Stimulated activated CD8-positive, alpha-beta memory T cell treated with anti-CD3 and anti-CD28 coated beads, Interleukin-12 subunit alpha, Interleukin-12 subunit beta, amount 100 ng/mL, for 1 hour (primary cell): ENCODE measurements at places on chromosomes 4 and X.

- no peak for DNase-seq
These were observed 3.2 kb downstream of the KDR start for GRCh38 chr4:55122235-55122634.

- no peak for DNase-seq
These were observed 32.8 kb downstream of the REPS2 start for GRCh38 chrX:16979226-16979625.

- no peak for DNase-seq
These were observed 63.7 kb downstream of the STK32B start for GRCh38 chr4:5114950-5115349.

DNA sequence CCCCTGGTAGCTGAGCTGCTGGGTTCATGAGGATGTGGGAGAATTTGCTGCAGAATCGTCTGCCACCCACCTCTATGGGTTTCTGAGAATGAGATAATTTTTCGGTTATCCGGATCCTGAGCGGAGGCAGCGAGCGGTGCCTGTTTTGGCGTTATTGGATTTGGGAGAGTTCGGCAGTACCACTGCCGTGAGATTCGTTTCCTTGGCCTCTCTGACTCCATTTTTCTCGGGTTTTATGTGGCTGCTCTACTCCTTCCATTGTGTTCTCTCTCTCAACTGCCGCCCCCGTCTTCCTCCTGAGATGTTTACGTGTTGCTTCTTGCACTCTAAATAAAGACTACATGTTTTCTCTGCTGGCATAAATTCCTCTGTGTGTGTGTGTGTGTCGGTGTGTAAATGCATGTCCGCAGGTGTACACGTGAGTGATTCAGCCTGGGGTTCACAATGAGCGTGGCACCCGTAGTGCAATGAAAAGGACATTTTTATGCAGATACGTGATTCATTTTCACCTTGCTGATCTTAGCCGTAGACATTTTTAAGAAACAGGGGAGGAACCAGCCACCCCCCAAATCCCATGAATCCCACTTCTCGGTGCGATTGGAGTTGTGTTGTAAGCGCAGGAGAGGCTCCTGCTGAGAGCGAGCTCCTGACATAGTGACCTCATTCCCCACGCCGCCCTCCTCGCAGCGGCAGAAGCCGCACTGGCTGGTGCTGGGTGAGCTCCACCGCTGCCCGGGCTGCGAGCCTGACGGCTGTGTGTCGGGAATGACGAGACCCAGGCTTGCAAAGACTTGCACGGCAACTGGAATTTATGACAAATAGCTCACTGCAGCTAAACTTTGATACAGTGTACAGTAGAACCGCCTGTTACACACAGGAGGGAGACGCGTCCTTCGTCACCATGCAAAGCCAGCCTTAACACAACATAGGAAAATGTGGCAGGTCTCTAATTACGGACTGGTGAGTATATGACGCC lies 82.2 kb downstream of the STOX2 start:
- DNase-seq = no peak

- no peak for DNase-seq
These were observed 37.7 kb downstream of the MAOA start for GRCh38 chrX:43693602-43694406.

GRCh38 chrX:8914681-8915080 lies 113.5 kb upstream of the FAM9A start:
- DNase-seq = no peak

- DNase-seq = no peak
These were observed 31.3 kb downstream of the CD38 start for GRCh38 chr4:15809466-15809865.

DNA sequence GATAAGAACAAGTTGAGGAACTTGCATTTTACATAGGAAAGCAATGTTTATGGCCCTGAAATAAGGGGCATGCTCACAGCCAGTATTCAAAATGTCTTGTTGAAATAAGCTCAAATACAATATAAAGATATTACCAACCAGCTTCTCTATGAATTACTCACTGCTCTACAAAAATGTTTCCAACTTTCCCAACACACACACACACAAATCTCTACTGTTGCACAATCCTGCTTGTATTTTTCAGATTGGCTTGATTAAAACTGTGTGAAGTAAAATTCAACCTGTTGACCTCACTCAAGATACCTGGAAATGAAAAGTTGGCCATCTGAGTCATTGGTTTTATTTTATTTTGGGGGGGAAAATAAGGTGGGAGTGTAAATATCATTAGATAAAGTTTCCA lies 128.6 kb downstream of the CHIC2 start:
- DNase-seq = no peak

DNA sequence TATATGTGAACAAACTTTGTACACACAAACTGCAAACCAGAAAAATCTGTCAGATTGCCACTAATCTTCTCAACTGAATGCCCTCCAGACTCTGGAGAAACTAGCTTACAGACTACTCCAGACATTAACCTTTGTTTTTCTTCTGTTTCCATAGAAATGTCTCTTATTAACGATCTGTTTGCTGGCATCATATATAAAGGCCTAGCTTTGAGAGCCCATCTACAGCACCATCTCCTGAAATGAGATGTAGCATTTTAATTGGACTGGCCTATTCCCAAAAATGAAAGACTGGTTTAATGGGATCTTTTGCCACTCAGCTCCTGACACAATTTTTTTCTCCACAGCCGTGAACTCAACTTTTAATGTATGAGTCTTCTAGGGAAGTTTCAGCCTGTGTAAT lies 266.0 kb upstream of the IL1RAPL1 start:
- no peak for DNase-seq
